Activated T-cell treated with anti-CD3 and anti-CD28 coated beads, Interleukin-2, amount 50 U/mL, for 48 hours (primary cell): ENCODE measurements at places on chromosomes 2 and 18.

DNA sequence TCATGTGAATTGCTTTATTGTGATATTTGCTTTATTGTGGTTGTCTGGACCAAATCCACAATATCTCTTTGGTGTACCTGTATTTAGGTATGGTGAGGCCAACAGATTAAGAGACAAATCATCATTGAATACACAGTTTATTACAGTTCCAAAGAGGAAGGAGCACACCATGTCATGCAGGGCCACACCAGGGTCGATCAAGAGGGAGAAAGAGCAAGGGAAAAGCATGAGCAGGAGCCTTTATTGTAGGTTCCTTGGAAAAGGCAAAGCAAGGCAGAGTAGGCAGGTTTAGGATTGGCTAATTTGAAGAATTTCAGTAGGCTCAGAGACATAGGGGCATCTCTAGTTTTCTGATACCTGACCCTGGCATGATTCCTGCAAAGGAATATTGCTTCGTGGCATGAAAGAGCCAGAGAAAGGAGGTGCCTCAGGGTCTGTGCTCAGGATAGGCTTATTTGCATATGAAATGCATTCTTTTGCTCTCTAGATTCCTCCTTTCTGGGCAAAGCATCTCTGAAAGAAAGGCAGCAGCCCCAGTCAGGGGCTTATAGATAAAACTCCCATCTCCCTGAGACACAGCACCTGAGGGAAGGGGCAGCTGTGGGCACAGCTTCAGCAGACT is 214.2 kb upstream of the ERBB4 start:
- no peak for DNase-seq

GRCh38 chr2:9867881-9868280 is 24.6 kb downstream of the TAF1B start:
- DNase-seq, result no peak

DNA sequence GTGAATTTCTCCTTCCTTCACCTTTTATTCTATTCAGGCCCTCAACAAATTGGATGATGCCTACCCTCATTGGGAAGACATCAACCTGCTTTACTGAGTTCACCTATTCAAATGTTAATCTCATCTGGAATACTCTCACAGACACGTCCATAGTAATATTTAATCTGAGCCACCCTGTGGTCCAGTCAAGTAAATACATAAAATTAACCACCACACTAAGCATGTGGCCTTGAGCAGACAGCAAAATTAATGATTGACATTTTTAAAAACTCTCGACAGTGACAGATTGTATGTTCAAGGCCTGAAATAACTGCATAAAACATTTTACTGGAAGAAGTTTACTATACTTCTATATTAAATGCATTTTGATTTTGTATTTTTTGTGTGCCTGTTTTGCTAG is 540.6 kb upstream of the GCFC2 start:
- DNase-seq, result no peak

- DNase-seq, result no peak
Observed at GRCh38 chr2:230762317-230762896, 49.8 kb downstream of the CAB39 start.

- DNase-seq, result no peak
Observed at GRCh38 chr2:168457190-168457895, 1.3 kb downstream of the CERS6 start.

DNA sequence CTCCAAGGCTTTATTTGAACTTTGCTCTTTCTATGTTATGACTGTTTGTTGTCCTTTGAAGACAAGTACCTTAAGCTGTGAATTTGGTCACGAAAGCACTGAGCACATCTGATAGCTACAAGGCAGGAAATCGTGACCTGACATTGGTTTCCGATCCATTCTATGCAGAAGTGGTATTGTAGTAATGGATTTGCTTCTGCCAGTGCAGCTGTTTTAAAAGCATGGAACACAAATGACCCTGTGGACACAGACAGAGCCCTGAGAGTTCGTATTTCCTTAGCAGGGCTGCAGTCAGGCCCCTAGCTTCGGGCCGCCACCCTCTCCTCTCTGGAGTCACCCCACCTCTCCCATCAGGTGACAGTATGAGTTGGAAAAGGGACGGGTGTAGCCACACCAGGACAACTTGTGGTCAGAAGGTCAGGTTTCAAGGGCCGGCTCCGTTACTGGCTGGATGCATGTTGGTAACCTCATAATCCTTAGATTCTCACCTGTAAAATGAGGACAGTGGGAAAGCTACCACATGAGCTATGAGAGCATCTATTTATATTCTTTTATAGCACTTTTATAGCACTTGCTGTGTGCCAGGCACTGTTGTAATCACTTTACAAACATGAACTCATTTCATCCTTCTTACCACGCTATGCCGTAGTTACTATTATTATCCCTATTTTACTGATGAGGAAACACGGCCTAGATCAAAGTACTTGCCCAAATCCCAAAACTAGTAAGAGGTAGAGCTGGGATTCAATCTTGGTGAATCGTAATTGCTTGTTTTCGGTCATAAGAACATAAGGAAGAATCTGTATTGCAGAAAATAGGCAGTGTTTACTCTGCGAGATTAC is 70.2 kb downstream of the SPATS2L start:
- no peak for DNase-seq
